Activated CD4-positive, alpha-beta T cell treated with anti-CD3 and anti-CD28 coated beads, Interleukin-2, amount 10 ng/mL, durations not matched to agents 7 days and 5 days (primary cell): ENCODE measurements at places on chromosomes 7 and 10. TPM values are rescaled to one million over a fixed set of nuclear protein-coding genes. Genes with fewer than 3 reads are reported as not detected.

The PTEN gene
- total RNA-seq, result 93.9 TPM

The TAS2R4 gene
- 1.3 TPM for total RNA-seq

The FEZF1 gene
- total RNA-seq, result not detected

- H3K27ac ChIP-seq, result no peak overlapping the region
- H3K27me3 ChIP-seq, result peaks cover 46% of the 10 kb centered on the region
- H3K4me3 ChIP-seq, result peak overlapping the region; percentile 76
- DNase-seq, result no peak
- H3K4me1 ChIP-seq, result peaks cover 15% of the 10 kb centered on the region
Measured at GRCh38 chr7:91263384-91264045, 718 bp upstream of the FZD1 start.

GRCh38 chr7:46569133-46569465 lies 648.0 kb upstream of the IGFBP3 start:
- H3K36me3 ChIP-seq, result no peaks in the 10 kb centered on the region
- DNase-seq, result no peak
- no peak overlapping the region for H3K4me3 ChIP-seq
- no peaks in the 10 kb centered on the region for H3K4me1 ChIP-seq
- H3K27ac ChIP-seq, result no peak overlapping the region

- no peaks in the 10 kb centered on the region for H3K36me3 ChIP-seq
- no peaks in the 10 kb centered on the region for H3K4me1 ChIP-seq
- no peak overlapping the region for H3K4me3 ChIP-seq
- H3K27ac ChIP-seq, result no peak overlapping the region
Measured at GRCh38 chr10:125201108-125201524, 40.8 kb upstream of the CTBP2 start.

GRCh38 chr7:117338020-117338419 lies 15.2 kb upstream of the WNT2 start:
- no peaks in the 10 kb centered on the region for H3K4me1 ChIP-seq
- no peak overlapping the region for H3K4me3 ChIP-seq
- DNase-seq, result no peak
- no peaks in the 10 kb centered on the region for H3K27me3 ChIP-seq

- no peak overlapping the region for H3K27ac ChIP-seq
- no peak for DNase-seq
- peaks cover 3% of the 10 kb centered on the region for H3K4me1 ChIP-seq
Measured at GRCh38 chr7:45643630-45644029, 69.5 kb downstream of the ADCY1 start.

DNA sequence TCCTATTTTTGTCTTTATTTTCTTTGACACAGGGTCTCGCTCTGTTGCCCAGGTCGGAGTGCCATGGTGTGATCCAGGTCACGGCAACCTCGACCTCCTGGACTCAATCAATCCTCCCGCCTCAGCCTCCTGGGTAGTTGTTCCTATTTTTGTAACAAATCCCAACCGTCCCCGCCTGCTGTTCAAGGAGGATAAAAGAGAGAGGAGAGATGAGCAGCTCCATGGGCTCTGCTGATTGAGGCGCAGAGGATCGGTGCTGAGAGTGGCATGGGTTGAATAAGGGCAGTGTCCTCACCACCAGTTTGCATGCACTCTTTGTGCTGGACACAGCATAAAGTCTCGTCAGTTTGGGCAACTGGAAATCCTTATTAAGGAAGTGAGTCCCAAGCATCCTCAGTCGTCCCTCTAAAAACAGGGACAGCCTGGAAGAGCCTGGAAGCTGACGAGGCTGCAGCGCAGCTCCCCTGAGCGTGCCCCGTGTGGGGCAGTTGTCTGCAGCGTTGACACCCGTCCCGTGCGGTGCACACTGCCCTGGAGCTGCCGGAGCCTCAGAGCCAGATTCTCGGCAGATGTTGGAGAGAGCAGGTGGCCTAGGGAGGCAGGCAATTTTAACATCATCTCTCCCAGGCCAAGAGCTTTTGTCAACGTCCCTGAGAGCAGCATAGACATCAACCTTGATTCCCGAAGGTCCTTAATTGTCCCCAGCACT lies 404.2 kb upstream of the RNF32 start:
- H3K36me3 ChIP-seq, result no peaks in the 10 kb centered on the region
- DNase-seq, result no peak
- H3K4me3 ChIP-seq, result no peak overlapping the region
- peaks cover 2% of the 10 kb centered on the region for H3K27me3 ChIP-seq
- no peak overlapping the region for H3K27ac ChIP-seq

DNA sequence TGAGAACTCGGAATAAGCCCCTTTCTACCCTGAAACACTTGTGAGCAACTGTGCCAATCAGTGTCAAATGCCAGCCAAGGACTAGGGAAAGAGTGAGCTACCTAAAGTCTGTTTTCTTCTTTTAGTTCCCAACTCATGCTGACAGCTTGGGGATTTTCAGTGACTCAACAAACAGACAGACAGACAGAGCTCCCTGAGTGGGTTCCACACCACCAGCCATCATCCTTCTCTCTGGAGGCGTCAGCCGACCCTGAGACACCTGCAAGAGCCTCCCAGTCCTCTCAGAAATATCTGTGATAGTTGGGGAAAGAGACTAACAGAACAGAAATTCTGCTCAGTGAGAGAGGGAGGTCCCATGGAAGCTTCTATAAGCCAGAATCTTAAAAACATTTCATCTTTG lies 49.5 kb downstream of the GATA3 start:
- peaks cover 1% of the 10 kb centered on the region for H3K36me3 ChIP-seq
- peaks cover 2% of the 10 kb centered on the region for H3K4me1 ChIP-seq
- peaks cover 2% of the 10 kb centered on the region for H3K27me3 ChIP-seq
- H3K4me3 ChIP-seq, result no peak overlapping the region
- H3K27ac ChIP-seq, result no peak overlapping the region

DNA sequence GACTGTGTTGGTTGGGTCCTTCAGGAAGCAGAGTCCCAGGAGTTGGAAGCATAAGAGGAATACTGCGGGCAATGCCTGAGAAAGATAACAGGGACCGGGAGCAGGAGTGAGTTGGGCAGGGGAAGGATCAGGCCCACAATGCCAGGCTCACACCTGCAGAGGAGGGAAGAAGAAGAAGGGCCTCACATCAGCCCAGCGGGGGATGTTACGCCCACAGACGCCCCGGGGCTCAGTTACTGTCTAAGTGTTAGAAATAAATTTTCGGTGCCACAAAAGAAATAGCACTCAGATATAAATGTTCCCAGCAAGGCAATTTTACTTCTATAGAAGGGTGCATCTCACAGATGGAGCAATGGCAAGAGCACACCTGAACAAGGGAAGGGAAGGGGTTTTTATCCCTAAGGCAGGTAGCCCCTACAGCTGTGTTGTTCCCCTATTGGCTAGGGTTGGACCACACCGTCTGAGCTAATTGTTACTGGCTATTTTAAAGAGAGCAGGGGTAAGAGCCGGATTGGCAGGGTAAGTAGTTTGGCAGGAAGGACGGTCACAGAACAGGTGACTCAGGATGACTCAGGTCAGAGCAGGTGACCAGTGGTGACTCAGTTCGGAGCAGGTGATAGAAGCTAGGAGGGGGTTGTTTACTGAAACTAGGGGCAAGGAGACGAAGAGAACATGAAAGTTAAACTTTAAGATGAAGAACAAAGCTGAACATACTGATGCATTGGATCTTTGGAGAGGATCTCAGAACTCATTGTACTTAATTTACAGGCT lies at the start of gene NOS3:
Gene NOS3, plus strand, starts transcription at position 602 of the 771 bp plus-strand sequence. CDS start 2,787 bp downstream, outside the sequence.
- no peak within 1 kb of the TSS for H3K27ac ChIP-seq
- no peak for DNase-seq
- no peak within 1 kb of the TSS for H3K4me3 ChIP-seq
- H3K36me3 ChIP-seq, result peaks cover 8% of the 10 kb centered on the region
- H3K27me3 ChIP-seq, result peaks cover 4% of the 10 kb centered on the region
- peaks cover 43% of the 10 kb centered on the region for H3K4me1 ChIP-seq

DNA sequence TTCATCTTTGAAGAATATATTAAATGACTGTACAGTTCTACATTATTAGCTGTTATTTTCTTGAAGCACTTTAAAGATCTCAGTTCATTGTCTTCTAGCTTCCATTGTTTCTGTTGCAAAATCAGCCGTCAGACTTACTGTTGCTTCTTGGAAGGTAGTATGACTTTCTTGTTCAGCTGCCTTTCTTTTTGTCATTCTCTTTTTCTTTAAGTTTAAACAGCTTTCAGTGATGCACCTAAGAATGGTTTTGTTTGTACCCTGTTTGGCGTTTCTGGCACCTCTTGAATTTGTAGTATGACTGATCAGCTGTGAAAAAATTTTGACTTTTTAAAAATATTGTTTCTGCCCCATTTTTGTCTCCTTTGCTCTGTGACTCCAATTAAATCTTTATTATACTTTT lies 9.3 kb downstream of the MKLN1 start:
- no peak for DNase-seq
- no peak overlapping the region for H3K4me3 ChIP-seq
- H3K27ac ChIP-seq, result peak overlapping the region; percentile 13
- peaks cover 5% of the 10 kb centered on the region for H3K4me1 ChIP-seq
- no peaks in the 10 kb centered on the region for H3K27me3 ChIP-seq

GRCh38 chr10:100009793-100010676 lies at the start of gene DNMBP:
Gene DNMBP, minus strand, starts transcription at chr10:100009947. Its CDS starts 37,823 bp downstream, at chr10:99972124.
- H3K36me3 ChIP-seq, result no peaks in the 10 kb centered on the region
- peak; percentile 76 for DNase-seq
- H3K4me3 ChIP-seq, result peak within 1 kb of the TSS; percentile 87
- peaks cover 28% of the 10 kb centered on the region for H3K27me3 ChIP-seq
- peaks cover 38% of the 10 kb centered on the region for H3K4me1 ChIP-seq
